Mesothelial cell of epicardium (in vitro differentiated cells): ENCODE measurements at places on chromosomes 6 and 20.

GRCh38 chr6:97456070-97456469 lies 173.1 kb upstream of the MMS22L start:
- no peaks in the 10 kb centered on the region for H3K4me1 ChIP-seq
- peaks cover 6% of the 10 kb centered on the region for H3K27me3 ChIP-seq
- H3K27ac ChIP-seq, result no peak overlapping the region
- no peaks in the 10 kb centered on the region for H3K36me3 ChIP-seq

GRCh38 chr6:148790404-148790803 lies 43.6 kb downstream of the UST start:
- DNase-seq, result no peak
- no peaks in the 10 kb centered on the region for H3K27me3 ChIP-seq
- H3K4me1 ChIP-seq, result no peaks in the 10 kb centered on the region

DNA sequence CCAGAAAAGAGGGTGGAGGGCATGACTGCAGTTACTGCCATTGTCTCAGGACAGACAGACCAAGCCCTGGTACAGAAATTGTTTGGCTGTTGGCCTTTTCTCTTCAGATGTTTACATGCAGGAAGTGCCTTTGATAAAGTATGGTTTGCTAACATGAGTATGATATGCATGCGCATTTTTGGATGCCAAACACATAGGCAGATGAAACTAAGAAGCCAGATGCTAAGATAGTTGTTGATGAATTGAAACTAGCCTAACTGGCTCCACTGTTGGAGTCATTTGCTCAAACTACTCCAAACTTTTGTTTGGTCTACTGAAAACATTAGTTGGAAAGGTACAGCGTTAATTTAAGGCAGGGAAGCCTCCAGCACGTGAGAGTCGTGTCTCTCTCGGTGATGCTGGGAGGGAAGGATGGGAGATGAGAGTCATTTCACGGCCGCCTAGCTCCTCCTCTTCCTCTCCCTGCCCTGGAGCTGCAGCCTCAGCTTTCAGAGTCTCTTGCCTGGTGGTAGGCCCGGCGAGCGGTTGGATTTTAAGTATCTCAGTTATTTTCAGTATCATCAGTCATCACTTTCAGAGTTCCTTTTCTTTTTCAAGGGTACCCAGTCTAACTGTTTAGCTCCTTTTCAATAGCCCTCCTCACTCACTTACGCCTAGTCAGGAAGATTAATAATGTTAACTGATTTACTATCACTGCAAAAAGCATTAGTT lies 29.7 kb downstream of the RREB1 start:
- H3K27ac ChIP-seq, result peak overlapping the region; percentile 97
- no peak for DNase-seq
- no peaks in the 10 kb centered on the region for H3K36me3 ChIP-seq
- H3K4me3 ChIP-seq, result peak overlapping the region; percentile 33

- H3K4me3 ChIP-seq, result no peak overlapping the region
- DNase-seq, result no peak
- no peaks in the 10 kb centered on the region for H3K4me1 ChIP-seq
- H3K27me3 ChIP-seq, result peaks cover 8% of the 10 kb centered on the region
- H3K36me3 ChIP-seq, result no peaks in the 10 kb centered on the region
- no peak overlapping the region for H3K27ac ChIP-seq
These were observed 25.7 kb upstream of the IGF2R start for GRCh38 chr6:159943101-159943632.

DNA sequence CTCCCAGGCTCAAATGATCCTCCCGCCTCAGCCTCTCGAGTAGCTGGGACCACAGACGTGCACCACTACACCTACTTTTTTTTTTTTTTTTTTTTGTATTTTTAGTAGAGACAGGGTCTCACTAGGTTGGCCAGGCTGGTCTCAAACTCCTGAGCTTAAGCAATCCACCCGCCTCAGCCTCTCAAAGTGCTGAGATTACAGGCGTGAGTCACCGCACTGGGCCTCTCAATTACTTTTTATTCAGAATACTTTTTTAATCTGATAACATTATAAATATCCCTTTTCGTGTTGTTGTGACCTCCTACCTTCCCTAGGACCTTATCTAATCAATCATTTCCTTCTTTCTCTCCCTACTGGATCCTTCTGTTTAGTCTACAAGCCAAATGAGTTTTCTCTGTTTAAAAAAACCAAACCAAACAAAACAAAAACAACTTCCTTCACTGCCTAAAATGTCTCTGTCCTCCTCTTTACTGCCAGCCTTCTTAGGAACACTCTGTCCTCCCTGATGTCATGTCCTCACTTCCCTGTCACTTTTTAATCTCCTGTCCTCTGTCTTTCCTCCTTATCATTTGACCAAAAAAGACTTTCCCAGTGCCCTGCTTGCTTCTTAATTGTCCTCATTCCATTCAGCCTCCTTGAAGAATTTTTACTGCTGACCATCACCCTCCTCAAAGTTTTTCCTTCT lies 85.0 kb downstream of the CAP2 start:
- no peak for DNase-seq
- peaks cover 2% of the 10 kb centered on the region for H3K36me3 ChIP-seq
- H3K4me1 ChIP-seq, result peaks cover 29% of the 10 kb centered on the region
